ENCODE measurements at places on chromosomes 3 and 15.

- no peak for DNase-seq
These were observed 20.9 kb upstream of the ABHD17C start for GRCh38 chr15:80674245-80674614.

- no peak for DNase-seq
These were observed 28.5 kb downstream of the SLC6A6 start for GRCh38 chr3:14430706-14431451.

DNA sequence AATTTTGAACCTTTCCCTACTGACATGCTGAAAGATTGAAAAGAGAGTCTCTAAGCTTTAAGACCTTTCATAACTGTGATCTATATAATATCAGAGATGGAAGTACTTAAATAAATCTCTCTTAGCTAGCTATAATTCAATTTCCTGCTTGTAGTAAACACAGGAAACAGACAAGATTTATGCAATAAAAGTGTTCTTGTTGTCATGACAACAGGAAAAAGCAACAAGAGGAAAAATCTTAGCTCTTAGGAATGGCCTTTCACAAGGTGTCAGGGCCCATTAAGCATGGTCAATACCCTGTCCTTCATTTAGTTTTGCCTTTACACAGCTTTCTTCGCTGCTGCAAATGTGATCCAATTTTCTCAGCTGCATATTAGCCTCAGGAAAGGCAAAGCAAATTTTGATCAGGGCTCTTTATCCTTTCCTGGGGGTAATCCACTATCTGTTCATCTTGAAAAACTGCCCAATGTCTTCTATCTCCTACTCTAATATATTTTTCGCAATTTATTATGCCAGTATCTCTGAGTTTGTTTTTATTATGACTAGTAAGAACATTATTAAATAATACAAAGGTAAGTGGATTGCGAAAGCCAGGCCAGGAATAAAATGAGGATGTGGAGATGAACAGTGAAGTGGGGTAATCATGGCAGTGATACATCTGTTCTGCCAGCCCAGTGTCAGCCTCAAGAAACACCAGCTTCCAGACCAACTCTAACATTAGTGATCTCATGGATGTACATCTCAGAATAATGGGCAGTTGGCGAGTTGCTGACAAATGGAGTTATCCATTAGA lies 28.7 kb downstream of the SIDT1 start:
- no peak for DNase-seq

DNA sequence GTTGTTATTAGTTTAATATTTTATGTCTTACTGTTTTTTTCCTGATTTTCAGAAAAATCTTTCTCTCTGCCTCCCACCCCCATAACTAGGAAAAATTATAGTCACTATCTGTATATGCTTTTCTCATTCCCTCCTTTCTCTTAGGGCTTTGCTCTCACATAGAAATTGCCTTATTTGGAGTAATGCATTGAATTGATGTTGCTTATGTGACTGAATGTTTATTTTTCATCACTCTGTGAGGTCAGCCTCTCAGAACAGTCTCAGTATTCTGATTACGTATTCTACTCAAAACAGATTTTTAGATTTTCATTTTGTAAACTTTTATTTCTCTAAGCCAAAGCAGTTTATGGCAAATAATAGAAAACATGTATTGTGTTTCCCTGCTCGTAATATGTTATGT lies 121.0 kb downstream of the SLMAP start:
- no peak for DNase-seq

- DNase-seq = no peak
These were observed 173.5 kb upstream of the NDN start for GRCh38 chr15:23860290-23861245.

DNA sequence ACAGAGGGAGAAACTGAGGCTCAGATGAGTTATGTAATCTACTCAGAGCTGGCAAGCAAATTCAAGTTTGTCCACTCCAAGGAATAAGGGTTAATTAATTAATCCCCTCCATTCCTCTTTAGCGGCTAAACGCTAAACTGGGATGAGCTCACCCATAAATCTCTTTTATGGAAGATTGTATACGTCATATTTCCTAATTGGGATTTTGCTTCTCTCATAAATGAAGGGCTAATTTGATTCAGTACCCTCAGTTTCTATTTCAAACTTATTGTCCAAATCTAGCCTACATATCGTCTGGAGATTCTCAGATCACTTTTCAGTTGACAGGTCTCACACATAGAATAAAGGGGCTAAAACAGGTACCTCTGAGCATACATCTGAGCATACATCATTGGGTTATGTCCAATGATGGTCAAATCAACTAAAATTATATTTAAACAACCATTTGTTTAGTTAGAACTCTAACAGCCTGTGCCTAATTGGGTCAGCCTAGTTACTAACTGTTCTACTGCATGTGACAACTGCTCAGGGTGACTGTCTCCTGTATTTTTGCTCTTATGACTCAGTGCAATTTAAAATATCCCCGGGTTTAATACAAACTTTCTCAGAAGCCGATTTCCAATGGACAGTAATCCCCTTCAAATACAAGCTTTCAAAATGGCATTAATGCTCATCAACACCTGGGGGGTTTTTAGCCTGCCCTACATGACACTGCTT lies 57.6 kb upstream of the PLXND1 start:
- no peak for DNase-seq

GRCh38 chr3:4322635-4323034 lies 19.5 kb downstream of the SETMAR start:
- DNase-seq = no peak

GRCh38 chr3:122758877-122759560 lies 34.6 kb downstream of the HSPBAP1 start:
- DNase-seq = no peak

- no peak for DNase-seq
These were observed 112.2 kb upstream of the PLXNA1 start for GRCh38 chr3:126870608-126871210.

GRCh38 chr3:50408443-50408944 lies 49.2 kb upstream of the TMEM115 start:
- DNase-seq = no peak

DNA sequence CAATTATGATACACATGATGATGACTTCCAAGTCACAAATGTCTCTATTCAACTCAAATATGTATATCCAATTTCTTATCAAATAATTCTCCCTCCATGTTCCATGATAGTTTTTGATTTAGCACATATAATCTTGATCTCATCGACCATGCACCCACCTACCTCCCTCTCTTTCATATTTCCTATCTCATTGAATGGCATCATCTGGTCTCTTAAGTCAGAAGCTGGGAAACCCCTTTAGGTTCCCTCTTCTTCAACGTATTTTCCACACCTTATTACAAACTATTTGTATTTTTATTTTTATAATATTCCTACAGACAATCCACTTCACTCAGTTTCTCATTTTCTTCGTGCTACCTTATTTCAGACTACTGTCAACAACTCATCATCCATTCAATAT lies 56.9 kb upstream of the DPH6 start:
- DNase-seq = no peak

DNA sequence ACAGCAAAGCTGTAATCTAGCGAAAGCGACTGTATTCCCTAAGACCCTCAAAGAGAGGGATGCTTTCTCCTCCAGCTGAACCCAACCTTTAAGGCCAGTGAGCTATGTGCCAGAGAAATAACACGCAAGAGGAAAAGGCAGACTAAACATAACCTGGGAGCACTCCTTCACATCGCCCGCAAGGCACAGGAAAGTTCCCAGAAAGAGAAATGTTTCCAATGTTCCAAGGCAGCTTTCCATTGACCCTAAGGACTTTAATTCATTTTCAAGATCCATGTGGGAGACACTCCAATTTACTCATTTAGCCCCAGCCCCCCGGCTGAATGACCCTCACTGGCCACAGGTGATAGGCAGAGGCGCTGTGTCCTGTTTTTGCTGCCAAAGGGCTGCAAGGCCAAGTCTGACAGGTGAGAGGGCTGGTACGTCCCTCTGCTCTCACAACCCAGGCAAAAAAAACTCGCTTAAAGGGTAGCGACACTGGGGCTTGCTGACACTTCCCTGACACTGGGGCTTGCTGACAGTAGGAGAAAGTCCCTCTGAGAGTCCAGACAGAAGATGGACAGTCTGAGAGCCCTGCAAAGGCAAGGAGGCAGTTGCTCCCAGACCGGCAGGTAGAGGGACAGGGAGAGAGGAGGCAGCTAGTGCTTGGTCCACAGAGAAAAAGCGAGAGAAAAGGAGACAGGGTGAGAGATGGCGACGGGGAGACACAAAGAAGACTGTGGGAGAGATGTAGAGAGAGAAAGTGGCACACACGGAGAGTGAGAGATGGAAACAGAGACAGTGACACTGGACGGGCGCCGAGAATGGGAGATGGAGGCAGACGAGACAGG lies 702 bp downstream of the ARHGEF3 start:
- DNase-seq = no peak

DNA sequence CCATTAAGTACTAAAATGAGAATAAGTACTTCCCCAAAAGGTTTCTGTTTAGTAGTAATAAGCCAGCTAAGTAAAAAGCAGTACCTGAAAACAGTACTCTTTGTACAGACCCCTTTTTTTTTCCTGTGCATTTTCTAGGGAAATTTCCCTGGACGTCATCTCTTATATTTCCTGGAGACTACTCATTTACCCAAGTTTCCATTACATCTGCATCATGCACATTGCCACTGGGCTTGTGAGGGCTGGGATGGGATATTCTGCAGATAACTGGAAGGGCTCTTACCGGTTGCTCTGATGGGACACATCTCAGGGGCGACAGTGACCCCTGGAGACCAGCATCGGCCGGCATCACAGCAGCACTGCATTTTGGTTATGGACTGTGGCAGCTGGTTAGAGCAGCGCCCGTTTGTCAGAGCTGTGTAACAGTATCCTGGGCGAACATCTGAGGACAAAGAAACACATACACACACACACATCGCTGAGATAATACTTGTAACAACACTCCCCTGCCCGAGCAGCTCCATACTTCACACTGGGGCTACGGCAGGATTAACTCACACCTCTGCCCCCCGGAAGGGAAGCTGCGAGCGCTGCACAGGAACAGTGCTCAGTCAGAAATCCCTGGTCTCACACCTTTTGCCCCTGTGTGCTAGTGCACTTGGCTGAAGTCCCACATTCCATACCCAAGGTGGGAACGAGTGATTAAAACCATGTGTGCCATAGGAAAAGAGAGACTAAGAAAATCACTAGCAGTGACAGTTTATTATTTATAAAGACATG lies 124.9 kb downstream of the FBN1 start:
- no peak for DNase-seq

- no peak for DNase-seq
These were observed 63.6 kb upstream of the MBNL1 start for GRCh38 chr3:152205097-152205593.

DNA sequence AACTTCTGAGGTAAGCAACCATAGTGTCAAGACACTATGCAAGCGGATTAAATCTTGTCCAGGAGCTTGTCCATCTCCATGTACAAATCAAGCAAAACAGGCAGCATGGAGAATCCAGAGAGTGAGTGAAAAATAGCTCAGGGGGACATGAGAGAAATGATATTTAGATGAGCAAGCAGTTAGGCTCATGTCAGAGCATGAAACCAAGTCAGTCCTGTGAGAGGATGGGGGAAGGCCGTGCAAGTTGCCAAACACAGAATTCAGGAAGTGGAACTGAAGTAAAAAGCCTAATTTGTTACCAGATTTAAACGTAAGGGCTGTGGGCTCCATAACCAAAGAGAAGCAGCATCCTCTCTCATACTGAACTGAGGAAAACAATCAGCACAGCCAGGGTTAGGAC lies 995.9 kb downstream of the MCTP2 start:
- DNase-seq = no peak

Data from activated T-helper 1 cell treated with anti-CD3 and anti-CD28 coated beads, Interleukin-2, amount 50 U/mL, for 16 hours (primary cell).